ENCODE measurements at places on chromosomes 7 and 10.
A peak's percentile ranks its signal among the peaks of the same experiment; 100 is the strongest.

GRCh38 chr7:155467846-155468784, 10.2 kb downstream of the EN2 start:
- no peak for DNase-seq

- DNase-seq = peak; percentile 9
These were observed 100.7 kb upstream of the AFAP1L2 start for GRCh38 chr10:114504769-114505579.

GRCh38 chr7:12269100-12269895, 58.2 kb downstream of the TMEM106B start:
- DNase-seq = no peak

GRCh38 chr10:6400331-6400730, 179.7 kb downstream of the PRKCQ start:
- DNase-seq = no peak

DNA sequence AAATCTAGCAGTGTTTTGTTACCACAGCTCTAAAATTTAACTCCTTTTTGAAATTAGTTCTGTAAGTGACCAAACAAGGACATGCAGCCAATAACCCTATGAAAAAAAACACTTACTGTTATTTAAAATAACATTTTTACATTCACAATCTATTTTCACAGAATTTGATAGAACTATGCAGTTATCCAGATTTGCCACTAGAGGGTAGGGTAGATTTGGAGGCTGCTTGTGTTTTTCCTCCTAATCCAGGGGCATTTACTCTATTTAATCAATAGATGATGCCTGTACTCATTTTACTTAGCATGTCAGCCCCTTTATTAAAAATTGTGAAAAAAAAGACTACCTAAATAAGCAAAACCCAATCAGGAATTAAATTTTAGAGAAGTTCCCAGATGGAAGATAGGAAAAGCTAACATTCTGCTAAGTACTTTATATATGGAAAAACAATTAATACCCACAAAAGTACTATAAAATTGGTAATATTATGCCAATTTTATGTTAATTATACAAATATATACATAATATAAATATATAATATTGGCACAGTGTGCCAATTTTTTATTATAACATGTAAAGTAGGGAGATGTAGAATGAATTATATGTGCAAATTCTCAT, 18.1 kb upstream of the LIPK start:
- peak; percentile 32 for DNase-seq

GRCh38 chr10:121158988-121159579, 307.9 kb downstream of the WDR11 start:
- DNase-seq = peak; percentile 50

DNA sequence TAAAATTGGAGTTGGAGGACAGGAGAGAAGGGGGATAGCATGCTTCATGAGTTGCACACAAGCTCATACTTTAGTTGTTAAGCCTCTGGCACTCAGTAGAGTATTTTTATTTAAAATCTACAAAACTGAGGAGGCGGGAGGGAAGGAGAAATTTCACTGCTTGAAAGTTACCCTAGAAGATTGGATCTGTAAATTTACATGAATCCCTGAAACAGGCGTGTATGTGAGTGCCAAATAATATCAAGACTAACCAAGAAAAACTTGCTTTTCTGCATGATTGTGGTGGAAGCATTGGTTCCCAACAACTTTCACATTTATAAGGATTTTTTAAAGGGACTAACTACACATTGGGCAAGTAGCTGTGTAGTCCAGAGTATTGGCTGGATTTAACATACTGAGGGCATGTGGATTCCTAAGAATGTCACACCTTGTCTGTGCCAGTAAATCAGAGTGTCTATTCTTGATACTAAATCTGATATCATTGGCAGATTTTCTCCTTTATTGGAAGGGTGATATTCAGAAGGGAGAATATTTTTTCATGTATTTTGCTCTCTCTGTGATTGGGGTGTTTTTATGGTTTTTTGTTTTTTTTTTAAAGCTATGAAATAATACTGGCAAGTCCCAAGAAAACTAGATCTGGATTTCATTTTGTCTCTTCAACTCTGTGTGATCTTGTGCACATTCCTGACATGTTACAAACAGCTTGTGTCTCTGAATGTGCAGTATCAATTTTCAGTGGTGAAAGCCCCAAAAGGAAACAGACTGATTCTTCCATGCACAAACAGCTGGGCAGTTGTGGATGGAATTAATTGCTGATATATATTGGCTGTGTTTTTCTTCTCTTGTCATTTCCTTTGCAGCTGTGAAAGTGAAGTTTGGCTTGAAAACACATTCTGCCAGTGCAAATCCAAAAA, 67.2 kb downstream of the ADD3 start:
- peak; percentile 54 for DNase-seq

- no peak for DNase-seq
These were observed 99.5 kb upstream of the MXI1 start for GRCh38 chr10:110107887-110108286.

- DNase-seq = no peak
These were observed 15.2 kb upstream of the FGFR2 start for GRCh38 chr10:121613456-121613855.

- DNase-seq = no peak
These were observed 108.3 kb upstream of the AKR1E2 start for GRCh38 chr10:4717670-4718069.

DNA sequence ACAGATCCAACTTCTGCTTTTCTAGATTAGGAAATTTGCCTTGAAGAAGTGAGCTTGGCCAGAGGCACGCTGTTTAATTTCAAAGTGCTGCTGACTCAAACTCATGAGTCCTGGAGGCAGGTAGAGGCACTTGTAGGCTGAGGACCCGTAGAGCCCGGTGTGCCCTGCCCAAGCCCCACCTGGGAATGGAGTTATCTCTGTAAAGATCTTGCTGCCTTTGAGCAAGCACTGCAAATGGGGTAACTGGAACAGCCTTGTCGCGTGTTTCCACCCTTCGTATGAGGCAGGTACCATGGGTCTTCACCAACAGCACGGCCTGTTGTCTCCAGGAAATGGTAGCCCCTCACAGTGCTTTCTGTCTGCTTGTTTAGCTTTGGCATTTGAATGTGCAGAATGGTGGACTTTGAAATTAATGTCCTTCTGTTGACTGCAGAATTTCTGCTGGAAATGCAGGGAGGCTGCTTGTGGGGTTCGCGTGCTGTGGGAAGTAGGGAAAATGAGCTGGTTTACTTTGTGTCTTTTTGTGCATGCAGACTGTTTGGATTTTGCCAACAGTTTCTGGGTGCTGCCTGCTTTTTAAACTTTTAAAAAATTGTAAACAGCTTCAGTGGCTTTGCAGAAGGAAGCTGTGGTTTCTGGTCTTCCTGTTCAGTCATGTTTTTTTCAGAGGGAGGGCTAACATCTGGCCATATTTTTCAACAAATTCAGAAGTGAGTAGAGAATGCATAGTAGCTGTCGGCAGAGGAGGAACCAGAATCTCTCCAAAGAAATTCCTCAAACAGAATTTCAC, 27.2 kb downstream of the CCM2 start:
- DNase-seq = no peak

DNA sequence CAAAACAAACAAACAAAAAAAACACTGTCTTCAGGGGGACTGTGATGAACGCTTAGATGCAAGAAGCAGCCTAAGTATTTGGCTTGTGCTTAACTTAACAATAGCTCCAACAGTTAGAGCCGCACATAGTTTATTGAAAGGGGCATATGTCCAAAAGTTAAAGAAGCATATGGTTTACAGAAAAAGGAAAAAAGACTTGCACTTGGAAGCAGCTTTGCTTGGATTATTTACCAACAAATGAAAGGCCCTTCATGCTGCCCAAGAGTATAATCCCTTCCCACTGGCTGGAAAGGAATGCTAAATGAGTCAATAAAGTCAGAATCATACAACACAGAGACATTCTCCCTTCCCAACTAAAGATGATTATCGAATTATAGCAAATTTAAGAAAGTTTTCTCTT, 77.9 kb downstream of the GLI3 start:
- no peak for DNase-seq
